ENCODE measurements at places on chromosomes 12 and 14. TPM values are rescaled to one million over a fixed set of nuclear protein-coding genes. Genes with fewer than 3 reads are reported as not detected.

The TAS2R8 gene
- 0.42 TPM for total RNA-seq

The GARIN6 gene
- total RNA-seq: not detected

The TAS2R7 gene
- total RNA-seq: 0.40 TPM

The SPIC gene
- not detected for total RNA-seq

The IGF1 gene
- total RNA-seq: 66.9 TPM

The WSCD2 gene
- 0.13 TPM for total RNA-seq

The KRT86 gene
- not detected for total RNA-seq

The DAZAP2 gene
- 105 TPM for total RNA-seq

Data from mesothelial cell of epicardium (in vitro differentiated cells).